Activated T-cell treated with anti-CD3 and anti-CD28 coated beads for 1 hour (primary cell): ENCODE measurements at places on chromosomes 7 and 10.

- no peak for DNase-seq
Observed at GRCh38 chr7:118109607-118110006, 74.4 kb upstream of the LSM8 start.

GRCh38 chr10:132848951-132849545 is 63.1 kb upstream of the NKX6-2 start:
- no peak for DNase-seq

DNA sequence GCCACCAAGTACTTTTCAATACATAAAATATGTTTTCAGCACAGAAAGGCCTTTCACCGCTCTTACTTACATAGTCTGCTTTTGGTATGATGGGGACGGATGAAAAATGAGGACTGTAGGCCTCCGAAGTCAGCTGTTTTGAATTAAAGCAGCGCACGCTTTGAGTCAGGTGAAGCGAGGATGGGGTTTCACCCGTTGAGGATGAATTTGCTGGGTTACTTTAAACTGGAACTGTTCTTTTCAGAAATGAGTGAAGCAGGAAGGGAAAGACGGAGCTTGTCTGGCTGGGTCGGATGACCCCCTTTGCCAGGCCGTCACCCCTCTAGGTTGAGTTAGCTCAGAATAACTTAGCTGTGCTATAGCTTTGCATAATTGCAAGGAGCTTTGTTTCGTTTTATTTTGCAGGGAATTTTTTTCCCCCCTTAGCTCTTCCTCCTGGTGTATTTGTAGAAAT is 40.0 kb downstream of the CUX1 start:
- DNase-seq = no peak

- no peak for DNase-seq
Observed at GRCh38 chr7:105413887-105414437, 25.2 kb upstream of the SRPK2 start.

DNA sequence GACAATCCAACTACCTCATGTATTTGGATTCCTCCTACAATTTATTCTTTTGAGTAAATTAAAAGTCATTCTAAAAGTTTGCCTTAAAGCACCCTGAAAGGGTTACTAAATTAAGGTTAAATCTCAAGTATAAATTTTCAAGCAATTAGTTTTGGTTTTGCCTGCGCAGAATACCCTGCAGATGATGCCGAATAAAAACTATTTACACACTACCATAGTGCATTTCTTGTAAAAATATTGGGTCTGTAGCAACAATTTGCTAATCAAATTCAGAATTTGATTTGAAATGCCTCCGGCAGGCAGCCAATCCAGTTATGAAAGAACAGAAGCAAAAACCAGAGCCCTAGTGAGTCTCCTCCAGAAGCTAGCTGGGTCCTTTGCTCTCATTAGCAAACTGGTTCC is 122.2 kb downstream of the TWIST1 start:
- DNase-seq = no peak

DNA sequence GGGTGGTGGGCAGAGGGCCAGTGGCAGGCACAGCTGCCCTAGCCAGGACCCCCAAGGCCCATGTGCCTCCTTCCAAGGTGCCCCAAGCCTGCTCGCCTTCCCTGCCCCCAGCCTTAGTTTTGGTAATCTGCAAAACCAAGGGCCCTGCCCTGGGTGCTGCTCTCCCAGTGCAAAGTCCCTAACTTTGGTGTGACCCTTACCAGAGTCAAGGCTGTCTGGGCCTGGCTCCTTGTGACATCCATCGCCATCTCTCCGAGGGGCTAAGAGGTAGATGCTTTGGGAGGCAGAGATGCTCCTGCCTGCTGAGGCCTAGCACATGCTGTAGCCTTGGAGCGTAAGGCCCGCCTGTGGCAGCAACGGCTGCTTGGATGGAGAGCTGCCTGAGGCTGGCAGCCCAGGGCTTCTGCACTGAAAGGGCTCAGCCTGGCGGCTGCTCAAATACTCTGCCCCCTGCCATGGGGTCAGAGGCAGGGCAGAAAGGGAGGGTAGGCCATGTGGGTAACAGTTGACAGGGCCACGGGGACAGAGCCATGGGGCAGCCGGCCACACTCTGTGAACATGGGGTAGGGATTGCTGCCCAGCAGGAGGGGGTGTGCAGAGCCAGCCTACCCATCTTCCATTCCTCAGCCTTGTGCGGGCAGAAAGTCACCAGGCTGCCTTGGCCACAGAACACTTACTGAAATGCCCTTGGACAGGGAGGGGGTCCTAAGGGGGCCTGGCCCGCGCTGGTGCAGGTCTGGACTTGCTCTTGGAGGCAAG is 17.9 kb upstream of the MYL7 start:
- no peak for DNase-seq

DNA sequence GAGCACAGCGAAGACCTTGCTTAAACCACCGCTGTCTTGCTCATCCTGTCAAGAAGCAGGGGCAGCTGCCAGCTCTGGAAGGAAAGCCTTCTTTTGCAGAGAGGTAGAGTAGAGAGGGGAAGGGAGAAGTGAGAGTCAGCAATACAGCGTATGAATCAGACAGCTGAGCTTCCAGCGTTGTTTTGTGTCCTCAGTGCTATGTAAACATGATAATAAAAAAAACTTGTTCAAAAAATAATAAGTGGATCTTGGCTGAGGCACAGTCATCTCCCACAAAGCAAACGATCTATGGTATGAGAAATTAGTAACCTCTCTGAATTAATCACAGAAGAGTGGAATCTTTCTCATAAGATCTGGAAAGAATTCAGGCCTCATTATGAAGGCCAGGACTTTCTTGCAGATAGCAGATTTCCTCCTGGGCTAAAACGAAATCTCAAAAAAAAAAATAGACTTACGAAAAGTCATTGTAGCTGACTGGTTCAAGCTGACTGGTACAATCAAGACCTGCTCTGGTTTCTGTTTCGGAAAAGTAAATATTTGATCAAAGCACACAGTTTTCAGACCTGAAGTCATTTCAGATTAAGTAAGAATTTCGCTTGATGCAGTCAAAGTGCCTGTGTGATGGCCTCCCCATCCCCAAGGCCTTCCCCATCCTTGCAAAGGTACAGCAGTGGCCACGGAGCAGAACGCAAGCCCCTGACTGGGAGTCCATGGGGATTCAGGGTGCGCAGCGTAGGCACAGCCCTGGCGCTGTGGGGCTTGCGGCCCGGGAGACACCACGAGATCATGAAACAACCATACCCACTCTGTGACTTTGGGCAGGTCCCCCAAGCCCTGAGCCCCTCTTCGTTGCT is 29.4 kb downstream of the CHST15 start:
- DNase-seq = no peak

DNA sequence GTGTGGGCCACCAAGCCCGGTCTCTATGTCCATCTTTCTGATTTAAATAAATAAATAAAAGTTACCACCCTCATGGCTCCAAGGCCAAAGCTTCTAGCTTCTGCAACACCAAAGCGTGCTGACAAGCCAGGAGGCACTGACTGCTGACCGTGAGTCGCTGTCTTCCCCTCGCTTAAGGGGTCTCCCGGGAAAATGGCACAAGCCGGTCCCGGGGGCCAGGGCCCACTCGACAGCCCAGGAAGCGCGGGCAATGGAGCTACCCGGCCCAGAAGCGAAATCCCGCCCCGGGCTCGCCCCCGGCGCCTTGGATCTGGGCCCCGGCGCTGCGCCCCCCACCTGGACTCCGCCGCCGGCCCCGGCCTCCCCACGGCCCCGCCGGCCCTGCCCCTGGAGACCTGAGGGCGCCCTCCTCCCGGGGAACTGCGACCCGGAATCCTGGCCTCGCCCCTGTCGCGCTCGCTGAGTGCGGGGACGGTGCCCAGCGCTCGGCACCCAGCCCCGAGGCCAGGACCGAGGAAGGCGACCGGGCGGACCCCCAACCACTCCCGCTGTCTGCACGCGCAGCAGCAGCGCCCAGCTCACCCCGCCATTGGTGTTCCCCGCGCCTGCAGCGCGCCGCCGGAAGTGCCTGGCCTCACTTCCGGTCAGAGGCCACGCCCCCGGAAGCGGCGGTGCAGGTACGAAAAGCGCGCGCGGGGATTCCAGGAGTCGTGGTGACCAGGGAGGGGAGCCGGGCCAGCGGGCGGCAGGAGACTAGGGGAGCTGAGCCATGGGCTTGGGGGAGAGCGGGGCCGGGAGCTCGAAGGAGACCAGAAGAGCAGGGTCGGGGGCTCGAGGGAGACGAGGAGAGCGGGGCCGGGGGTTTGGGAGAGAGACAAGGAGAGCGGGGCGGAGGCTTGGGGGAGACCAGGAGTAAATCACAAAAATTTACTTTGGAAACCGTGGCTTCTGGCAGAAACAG is at the start of the genes MRM2 and NUDT1:
Gene MRM2 (minus strand): TSS at position 626 of the 961 bp plus-strand sequence. CDS start 36 bp downstream, at position 590.
Gene NUDT1 (plus strand): TSS at position 647 of the 961 bp plus-strand sequence. CDS start 2,349 bp downstream, outside the sequence.
- peak; percentile 57 for DNase-seq

DNA sequence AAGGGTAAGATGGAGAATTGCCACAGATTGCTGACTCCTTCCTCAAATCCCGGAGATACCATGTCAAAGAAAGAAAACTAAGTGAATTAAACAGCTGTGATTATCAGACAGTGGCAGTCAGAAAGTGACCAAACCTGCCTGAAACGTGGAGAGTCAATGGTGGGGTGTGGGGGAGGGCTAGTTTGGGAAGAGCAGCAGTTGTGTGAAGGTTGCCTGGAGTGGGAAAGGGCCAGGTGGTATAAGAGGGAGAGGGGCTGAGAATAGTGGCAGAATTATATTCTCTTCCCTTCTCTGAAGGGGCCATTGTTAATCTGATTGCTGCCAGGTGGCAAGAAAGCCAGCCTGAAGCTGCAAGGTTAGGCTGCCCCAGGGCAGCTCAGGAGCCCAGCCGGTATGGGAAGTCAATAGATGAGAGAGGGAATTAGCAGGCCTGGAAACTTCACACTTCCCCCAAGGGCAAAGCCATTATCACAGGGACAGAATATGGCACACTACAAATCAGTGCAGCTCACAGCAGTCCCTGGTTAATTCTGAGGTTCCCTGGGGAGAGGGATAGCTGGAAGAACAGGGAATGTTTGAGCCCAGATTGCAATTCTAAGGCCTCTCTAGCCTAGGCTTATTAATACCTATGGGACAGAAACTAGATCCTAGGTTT is 83.9 kb upstream of the ITGB1 start:
- no peak for DNase-seq

- no peak for DNase-seq
Observed at GRCh38 chr10:44627591-44628354, 242.9 kb upstream of the CXCL12 start.

DNA sequence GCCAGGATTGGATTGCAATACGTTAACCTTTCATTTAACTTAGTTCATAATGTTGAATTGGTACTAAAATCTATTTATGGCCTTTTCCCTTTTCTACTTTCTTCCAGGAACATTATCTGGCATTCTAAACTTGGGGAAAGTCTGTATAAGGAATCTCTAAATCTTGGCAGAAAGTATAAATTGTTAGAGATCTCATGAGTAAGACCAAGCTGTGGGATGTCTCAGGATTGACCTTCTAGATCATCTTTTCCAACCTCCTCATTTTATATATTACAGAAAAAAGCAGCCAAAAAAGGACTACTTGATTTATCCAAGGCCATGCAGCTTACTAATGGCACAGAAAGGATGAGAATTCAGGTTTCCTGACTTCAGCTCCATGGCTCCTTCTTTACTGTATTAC is 598.3 kb downstream of the INHBA start:
- DNase-seq = no peak

DNA sequence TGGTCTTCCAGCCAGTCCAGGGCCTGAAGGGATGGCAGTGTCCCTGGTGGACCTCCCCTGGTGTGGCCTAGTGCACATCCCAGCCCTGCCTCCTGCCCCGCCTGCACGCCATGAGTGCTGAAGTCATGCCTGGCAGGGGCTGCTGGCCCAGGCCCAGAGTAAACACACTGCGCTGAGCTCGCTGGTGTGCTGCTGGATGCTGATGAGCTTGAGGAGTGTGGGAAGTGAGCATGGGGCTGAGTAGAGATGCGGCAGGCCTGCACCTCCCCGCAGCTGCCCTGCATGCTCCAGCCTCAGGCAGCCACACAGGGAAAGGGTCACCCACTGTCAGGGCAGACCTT is 43.2 kb downstream of the HTRA1 start:
- no peak for DNase-seq

- no peak for DNase-seq
Observed at GRCh38 chr10:122647383-122647968, 52.2 kb downstream of the C10orf120 start.

DNA sequence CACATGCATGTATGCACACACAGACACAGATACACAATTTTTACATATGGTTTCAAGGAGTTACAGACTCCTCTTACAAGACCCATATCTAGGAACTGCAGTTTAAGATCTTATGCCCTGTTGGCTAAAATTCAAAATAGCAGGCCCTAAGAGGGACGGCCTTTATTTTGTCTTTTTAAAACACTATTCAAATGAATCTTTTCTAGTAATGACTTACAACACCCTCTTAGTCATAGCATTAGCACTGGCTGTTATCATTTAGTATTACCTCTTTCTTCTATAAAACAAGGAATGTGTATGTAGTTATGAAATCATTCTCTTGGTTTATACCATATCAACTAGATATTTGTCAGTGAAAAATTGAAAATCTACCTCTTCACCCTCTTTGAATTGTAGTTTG is 15.3 kb downstream of the PAPSS2 start:
- DNase-seq = no peak

- no peak for DNase-seq
Observed at GRCh38 chr10:122301055-122301810, 30.1 kb downstream of the BTBD16 start.

DNA sequence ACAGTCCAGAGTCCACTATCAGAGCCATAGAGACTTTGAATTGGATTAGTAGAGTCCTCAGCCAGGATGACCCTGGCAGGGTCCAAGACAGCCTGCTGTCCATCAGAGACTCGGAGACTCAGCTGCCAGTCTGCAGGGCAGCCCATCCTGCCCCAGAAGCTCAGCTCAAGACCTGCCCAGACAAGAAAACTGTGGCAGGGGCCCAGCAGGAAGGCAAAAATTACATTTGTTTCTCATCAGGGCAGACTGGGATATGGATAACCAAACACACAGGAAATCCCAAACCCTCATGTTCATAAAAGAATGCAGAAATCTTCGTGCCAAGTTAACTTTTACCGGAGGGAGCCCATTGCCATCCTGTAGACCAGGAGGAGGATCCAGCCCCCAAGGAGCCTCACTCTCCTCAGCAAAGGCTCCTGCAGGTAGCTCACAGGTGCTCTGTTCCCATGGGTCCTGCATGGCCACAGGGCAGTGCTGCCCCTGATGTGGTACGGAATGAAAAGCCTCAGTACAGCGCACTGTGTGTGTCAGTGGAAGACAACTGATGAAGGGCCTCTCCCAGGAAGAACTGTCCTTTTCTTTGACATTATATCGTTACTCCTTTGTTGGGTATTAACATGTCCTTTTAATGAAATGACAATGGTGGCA is 222.2 kb downstream of the KCNMA1 start:
- DNase-seq = no peak

- DNase-seq = no peak
Observed at GRCh38 chr10:124983321-124983720, 41.4 kb downstream of the ZRANB1 start.
